Keratinocyte (primary cell): ENCODE measurements at places on chromosomes 1 and 21.

DNA sequence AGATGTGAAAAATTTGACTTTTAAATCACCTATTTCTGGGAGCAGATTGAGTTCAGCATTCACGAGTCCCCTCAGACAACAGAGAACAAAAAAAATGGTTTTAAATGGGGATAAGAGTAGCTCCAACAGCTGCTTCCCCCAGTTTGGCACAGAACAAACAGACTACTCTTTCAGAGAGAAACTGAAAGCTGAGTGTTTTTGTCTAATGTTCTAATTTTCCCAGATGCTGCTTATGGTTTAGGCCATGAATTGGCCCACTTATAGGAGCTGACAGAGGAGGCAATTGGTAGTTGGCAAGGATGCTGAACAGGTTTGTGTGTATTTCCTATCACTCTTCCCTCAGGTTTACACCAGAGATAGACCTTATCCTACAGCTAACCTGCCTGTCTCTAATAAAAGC is 1637.4 kb upstream of the PRMT6 start:
- DNase-seq: no peak

DNA sequence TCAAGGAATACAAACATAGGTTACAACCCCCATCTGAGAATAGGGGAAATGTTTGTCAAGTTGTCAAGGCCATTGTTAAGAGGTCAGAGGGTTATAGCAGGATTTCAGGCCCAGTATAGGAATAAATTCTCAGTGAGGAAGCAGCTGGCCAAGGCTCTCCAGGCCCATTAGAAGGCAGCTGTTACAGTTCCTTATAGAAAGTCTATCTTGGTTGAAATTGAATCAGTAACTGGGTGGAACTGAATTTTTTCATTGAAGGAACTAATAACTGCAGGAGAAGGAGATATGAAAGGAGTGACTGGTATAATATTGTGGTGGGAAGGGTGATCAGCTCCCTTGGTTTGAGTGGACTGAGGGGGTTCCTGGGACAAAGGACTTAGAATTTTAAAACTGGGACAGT is 134.1 kb downstream of the CYYR1 start:
- no peak for DNase-seq

- no peak for DNase-seq
Measured at GRCh38 chr21:41217671-41218385, 49.9 kb downstream of the BACE2 start.

GRCh38 chr1:212700223-212700891 is 717 bp upstream of the BATF3 start:
- no peak for DNase-seq

DNA sequence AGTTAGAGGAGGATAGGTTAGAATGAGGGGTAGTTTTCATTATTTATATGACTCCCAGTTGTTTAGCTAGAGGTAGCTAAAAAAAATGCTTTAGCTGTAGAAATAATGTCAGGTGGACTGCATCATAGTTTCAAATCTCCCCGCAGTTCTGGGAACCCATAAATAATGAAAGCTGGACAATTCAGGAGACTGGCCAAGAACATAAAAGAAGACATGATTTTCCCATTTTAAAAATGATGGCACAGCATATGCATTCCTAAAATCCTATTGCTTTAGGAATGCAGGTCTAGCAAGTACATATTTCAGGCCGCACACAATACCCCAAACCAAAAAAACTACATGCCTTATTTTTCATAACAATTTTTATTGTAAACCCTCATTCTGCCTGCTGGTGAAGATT is 143.3 kb downstream of the CTH start:
- DNase-seq: no peak

DNA sequence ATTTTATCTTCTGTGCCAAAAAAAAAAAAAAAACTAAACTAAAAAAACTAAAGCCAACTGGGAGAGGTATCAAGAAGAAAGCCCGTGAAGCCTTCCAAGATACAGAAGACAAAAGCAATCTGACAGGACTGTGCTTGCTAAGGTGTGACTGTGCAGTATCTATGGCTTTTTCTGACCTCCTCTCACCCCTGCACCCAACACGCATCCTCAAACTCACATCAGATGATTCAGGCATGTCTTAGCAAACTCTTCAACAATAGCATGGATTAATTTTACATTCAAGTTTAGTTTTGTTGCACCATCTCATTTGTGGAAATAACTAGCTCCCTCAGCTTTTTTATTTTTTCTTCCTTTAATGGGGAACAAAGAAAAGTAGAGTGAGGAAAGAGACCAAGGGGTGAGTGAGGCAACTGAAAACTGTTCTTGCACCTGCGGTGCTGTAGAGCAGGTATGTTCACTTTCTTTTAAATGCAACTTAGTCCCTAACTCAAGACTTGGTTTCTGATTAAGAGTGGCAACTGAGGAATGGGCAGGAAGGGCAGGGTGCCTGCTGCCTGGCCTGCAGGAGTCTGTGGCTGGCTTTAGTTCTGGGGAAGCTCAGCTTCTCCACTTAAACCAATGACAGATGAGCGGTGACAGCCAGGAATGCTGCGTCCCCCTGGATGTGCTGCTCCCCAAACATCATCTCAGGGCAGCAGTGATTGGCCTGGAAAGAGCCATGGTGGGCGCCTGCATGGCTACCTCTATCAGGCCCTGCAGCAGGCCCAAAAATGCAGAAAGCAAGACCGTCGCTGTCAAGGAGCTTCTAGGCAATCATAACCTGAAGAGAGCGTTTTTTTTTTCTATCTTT is 71.3 kb upstream of the LRRC8B start:
- no peak for DNase-seq

GRCh38 chr1:113391649-113392271 is 1.4 kb downstream of the MAGI3 start:
- DNase-seq: no peak
